Hematopoietic multipotent progenitor cell treated with erythropoietin and hydrocortisone succinate and interleukin-3 and kit ligand, for 8 days (in vitro differentiated cells): ENCODE measurements at places on chromosomes 3 and 15.
A peak's percentile ranks its signal among the peaks of the same experiment; 100 is the strongest.

DNA sequence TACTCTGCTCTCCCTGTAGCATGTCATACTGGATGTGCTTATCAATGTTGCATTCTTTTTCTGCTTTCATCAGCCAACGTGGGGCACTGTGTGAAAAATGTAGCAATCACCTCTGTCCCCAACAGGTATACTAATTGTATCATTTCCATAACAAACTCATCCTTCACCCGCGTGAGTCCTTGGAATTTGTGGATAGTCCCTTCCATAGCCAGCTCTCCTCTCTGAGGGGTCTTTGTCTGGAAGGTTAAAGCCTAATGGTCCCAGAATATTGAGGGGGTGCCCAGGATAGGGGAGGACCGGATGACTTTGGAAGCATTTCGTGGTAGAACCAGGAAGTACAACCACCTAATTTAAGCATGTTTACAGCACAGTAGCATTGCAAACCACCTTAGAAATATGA is 124.6 kb downstream of the FOXB1 start:
- DNase-seq: no peak

- no peak for DNase-seq
Measured at GRCh38 chr15:25057574-25057973, 102.8 kb downstream of the SNRPN start.

GRCh38 chr3:120907659-120908029 is 361 bp upstream of the STXBP5L start:
- DNase-seq: no peak

DNA sequence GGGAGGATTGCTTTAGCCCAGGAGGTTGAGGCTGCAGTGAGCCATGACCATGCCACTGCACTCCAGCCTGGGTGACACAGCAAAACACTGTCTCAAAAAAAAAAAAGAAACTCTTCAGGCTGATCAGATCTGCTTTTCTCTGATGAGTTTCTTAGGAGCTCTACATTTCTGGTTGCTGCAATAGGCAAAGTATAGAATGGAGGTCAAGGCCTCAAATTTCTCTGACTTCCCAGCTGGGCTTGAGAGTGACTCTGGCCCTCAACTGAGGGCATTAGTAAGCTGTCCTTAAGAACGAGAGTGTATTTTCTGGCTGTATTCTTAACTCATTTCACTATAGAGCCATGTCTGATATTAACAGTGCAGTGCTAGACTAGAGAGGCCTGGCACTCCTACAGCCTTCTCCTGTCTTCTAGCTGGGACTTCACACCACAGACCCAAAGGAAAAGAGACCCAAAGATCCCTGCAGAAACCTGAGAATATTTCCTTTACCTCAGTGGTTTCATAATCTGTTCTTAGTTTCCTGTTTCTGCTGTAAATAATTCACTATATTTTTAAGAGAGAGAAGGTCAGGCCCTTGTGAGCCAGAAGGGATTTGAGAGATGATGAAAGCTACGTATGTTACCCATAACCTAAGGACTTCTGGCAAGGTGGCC is 2.0 kb upstream of the NR1I2 start:
- peak; percentile 6 for DNase-seq

- DNase-seq: no peak
Measured at GRCh38 chr15:47517737-47518136, 199.6 kb upstream of the SEMA6D start.

DNA sequence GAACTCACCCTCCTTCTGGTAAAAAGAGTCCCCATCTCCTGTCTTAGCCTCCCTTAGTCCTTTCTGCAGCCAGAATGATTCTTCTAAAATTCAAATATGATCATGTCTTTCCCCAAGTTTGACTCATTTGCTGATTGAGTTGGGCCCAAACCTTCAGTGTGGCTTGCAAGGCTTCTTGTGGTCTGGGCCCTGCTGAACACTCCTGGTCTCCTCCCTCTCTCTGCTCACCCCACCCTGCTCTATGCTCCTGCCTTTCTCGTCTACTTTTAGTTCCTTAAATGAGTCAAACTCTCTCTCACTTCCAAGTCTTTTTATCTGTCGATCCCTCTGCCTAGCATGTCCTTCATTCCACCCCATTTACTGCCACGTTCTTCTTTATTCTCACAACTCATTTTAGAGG is 72.6 kb downstream of the CCR1 start:
- no peak for DNase-seq

DNA sequence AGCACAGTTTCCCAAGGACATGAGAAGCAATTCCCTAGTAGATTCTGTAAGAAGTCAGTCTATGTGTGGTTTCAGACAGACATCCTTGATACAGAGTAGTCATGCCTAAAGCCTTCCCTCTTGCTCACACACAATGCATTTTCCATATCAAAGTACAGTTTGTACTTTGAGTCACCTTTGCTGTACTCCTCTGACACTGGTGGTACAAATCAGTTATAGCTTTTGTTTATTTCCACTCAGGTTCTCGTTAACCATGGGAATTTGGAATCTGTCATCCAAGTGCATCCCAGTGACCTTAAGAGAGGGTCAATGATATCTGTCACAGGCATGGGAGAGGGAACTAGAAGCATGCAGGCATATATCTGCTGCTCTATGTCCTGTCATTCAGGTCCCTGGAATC is 3.6 kb upstream of the GNB4 start:
- no peak for DNase-seq
